T-helper 1 cell treated with Interleukin-12 subunit alpha and Interleukin-12 subunit beta and Interleukin-4 antibody, amounts not matched to agents 30 ng/mL and 1 ng/mL, for 36 hours (primary cell): ENCODE measurements at places on chromosomes 4 and X. TPM values are rescaled to one million over a fixed set of nuclear protein-coding genes. Genes with fewer than 3 reads are reported as not detected.

FATE1 gene
- not detected in 2 replicates for total RNA-seq

ASB9 gene
- 0.34 and 0.39 TPM in 2 replicates for total RNA-seq

CETN2 gene
- 9.0 and 10.0 TPM in 2 replicates for total RNA-seq

CSTF2 gene
- total RNA-seq: 52.4 and 55.0 TPM in 2 replicates

CXCL3 gene
- 0.12 TPM in 1 of 2 replicates, not detected in the other for total RNA-seq

SOD3 gene
- not detected in 2 replicates for total RNA-seq

OPRPN gene
- not detected in 2 replicates for total RNA-seq

VCX gene
- total RNA-seq: not detected in 2 replicates

PHKA1 gene
- total RNA-seq: 1.8 and 2.1 TPM in 2 replicates
